ENCODE measurements at places on chromosomes 7 and 10.

- DNase-seq: no peak
Measured at GRCh38 chr7:69219381-69219780, 378.9 kb upstream of the AUTS2 start.

DNA sequence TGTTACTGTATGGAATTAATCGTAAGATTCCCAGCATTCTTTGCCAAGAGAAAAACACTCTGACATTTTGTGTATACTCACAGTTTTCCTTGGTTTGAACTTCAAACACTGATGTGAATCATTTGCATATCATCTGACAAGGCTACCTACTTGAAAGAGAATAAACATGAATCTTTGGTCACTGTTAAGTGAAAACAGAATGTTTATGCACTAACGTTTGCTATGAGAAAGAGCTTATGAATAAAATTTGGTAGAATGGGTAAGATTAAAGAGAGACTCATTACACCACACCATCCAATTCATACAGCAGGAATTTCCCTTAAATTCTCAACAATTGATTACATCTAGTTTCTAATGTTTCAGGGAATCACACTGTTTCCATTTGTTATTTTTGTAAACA is 46.6 kb downstream of the MACC1 start:
- no peak for DNase-seq

GRCh38 chr10:43061760-43062159 is 15.1 kb upstream of the RET start:
- no peak for DNase-seq

DNA sequence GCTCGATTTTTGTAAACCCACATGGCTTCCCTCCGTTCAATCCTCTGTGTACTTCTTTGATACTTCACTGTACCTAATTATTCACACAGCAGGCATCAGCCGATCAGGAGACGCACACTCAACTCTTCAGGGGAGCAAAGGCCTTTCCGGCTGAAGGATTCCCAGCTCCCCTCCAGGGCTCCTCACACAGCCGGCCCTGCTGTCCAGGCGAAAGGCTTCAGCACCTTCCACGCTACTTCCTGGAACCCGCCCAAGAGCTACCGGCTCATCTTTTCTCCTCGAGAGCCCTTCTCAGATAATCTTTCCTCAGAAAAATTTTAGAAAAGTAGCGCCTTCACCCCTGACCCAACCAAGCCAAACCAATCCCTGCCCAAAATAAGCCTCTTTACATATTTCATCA is 270.4 kb downstream of the ZMYND11 start:
- DNase-seq: no peak

GRCh38 chr10:132845780-132846595 is 60.0 kb upstream of the NKX6-2 start:
- no peak for DNase-seq

DNA sequence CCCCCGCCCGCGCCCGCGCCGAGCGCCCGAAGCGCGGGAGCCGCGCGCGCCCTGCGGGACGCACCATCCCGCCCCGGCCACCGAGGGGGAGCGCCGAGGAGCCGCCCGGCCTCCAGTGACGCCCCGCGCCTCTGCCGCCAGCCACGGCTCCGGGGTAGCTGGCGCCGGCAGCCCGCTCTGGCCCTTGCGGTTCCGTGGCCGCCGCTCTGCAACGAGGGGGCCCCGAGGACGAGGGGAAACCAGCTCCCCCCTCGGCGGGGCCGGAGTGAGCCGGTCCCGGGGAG is at the start of gene PAXIP1:
TSS of gene PAXIP1 (minus strand) at position 33 of the 284 bp plus-strand sequence. CDS start 195 bp downstream, outside the sequence.
- no peak for DNase-seq

DNA sequence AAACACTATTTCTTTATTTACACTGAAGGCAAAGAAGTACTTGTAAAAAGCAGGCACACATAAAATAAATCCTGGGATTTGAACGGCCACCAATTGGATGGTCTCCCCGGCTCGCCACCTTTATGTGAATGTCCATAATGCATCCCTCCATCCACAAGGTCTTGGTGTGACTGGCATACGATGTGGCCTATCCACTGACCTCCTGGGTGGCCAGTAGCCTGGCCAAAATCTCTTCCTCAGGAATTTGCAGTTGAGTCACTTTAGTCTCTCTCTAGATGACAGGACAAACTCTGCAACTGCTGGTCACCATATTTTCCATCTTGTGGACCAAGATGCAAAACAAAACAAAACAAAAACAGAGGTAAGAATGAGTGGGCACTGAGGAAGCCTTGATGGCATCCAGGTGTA is 39.1 kb downstream of the CDK1 start:
- DNase-seq: no peak

GRCh38 chr7:48337012-48337621 is 165.9 kb downstream of the ABCA13 start:
- DNase-seq: peak; percentile 63

GRCh38 chr7:151699928-151700319 is 177.0 kb downstream of the PRKAG2 start:
- DNase-seq: no peak

- DNase-seq: no peak
Measured at GRCh38 chr7:94452239-94452638, 57.4 kb upstream of the CASD1 start.

- DNase-seq: no peak
Measured at GRCh38 chr10:72661431-72661830, 30.5 kb upstream of the MCU start.

- no peak for DNase-seq
Measured at GRCh38 chr10:3866332-3866731, 81.3 kb upstream of the KLF6 start.

- DNase-seq: no peak
Measured at GRCh38 chr10:130901311-130902165, 410.0 kb downstream of the TCERG1L start.

DNA sequence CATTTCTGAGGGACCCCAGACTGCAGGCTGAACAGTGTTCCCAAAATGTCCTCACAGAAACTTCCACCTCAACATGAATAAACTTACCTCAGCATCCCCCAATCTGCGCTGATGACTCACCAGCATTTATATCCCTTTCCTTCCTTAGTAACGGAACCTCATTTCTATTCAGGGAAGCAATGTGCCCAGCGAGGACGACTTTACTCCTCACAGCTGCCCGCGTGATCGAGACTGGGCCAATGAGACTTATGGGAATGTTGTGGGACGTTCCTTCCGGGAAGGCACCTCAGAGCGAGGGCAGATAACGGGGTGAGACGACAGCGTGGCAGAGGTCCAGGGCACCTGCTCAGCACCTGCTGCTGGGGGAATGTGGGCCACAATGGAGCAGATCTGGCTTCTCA is 73.1 kb upstream of the CAMK2B start:
- no peak for DNase-seq

GRCh38 chr10:44262551-44263251 is 122.2 kb downstream of the CXCL12 start:
- DNase-seq: no peak

GRCh38 chr7:21996641-21997040 is 50.9 kb upstream of the CDCA7L start:
- no peak for DNase-seq

- no peak for DNase-seq
Measured at GRCh38 chr10:130652964-130653578, 516.9 kb downstream of the GLRX3 start.

DNA sequence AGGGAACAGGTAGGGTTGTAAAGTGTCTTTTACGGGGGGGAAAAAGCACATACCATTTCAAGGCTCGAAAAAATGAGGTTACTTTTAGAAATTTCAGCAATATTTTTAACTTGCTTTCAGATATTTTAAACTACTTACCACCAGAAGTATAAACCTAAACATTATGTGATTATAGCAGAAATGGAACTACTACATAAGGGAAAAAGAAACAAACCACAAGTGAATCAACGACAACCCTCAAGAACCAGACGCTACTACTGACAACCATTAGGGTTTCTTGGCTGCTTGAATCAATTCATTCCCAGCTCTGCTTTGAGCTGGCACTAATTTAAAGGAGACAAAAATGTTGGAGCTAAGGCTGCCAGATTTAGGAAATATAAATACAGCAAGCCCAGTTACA is 80.1 kb downstream of the ZFAND4 start:
- no peak for DNase-seq

- no peak for DNase-seq
Measured at GRCh38 chr10:114246679-114247305, 7.7 kb downstream of the VWA2 start.

DNA sequence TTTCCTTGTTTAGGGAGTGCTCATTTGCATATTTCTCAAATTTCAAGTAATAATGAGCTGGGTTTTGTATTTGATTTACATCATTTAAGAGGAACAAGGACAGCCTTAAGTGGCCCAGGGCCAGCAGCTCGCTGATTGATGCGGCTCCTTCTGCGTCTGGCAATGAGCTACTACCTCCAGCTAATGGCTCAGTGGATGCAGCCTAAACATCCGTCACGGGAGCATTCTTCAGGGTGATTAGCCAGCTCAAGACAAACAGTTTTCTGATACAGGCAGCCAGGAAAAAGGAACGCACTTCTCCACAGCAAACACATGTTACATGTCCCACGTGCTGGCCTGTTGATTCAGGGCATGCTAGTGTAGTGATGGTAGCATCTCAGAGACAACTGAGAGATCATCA is 169.3 kb upstream of the TCERG1L start:
- DNase-seq: no peak

DNA sequence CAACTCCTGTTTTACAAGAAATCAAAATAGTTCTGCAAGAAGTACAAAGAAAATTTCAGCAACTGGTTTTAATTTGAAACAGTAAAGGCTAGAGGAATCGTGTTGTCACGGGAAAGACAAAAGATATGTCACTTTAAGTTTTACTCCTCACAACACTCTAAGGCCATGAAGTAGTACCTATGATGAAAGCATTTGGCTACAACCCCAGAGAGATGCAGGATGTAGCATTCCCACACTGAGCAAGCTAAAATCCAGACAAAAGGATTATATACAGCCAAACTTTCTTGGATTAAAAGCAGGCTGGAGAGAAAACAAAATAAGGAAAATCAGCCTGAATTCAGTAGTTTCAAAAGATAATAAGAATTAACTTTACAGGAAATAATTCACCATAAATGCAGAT is 245.5 kb upstream of the STEAP1 start:
- DNase-seq: no peak
